Pancreas (tissue), 10 donors: ENCODE measurements at places on chromosomes 16 and 17. TPM values are rescaled to one million over a fixed set of nuclear protein-coding genes. Genes with fewer than 3 reads are reported as not detected.

GRCh38 chr17:15447928-15448579 lies 19.4 kb downstream of the CDRT4 start:
- DNase-seq = no peak

DNA sequence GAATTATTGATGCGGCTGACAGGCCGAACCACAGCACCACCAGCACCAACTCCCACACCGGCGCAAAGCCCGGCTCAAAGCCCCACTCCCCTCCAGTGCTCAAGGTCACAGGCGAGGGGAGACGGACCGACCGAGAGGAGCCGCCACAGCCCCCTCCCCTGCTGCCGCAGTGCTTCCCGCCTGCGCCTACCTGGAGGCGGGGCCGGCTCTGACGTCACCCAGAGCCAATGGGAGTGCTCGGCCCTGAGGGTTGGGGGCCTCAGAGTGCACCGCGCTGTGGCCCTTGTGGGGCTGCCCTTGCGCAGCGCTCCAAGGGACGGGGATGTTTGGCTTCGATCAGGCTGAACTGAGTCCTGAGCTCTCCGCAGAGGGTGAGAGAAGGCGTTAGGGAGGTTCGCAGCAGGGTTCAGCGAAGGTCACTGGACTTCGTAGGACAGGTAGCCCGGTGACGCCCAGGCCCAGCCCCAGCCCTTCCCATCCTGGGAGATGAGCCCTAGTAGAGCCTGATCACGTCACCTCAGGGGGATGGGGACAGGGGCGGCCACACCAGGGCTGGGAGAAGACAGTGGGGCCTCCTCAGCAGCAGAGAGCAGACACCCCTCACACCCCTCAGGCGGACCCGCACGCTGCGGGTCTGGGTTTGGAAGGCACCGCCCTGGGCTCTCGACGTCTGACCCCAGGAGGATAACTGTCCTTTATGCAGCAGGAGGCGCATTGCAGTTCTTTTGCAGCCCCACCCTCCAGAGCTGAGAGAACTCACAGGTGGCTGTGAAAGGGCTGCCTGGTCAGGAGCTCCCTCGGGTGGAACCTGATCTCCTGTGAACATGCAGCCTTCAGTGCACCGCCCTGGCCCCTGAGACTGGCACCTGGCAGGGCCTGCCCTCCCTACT lies 1.5 kb downstream of the NDRG4 start:
- DNase-seq = peak; percentile 80

The CHMP6 gene
- 10.0 TPM for total RNA-seq

DNA sequence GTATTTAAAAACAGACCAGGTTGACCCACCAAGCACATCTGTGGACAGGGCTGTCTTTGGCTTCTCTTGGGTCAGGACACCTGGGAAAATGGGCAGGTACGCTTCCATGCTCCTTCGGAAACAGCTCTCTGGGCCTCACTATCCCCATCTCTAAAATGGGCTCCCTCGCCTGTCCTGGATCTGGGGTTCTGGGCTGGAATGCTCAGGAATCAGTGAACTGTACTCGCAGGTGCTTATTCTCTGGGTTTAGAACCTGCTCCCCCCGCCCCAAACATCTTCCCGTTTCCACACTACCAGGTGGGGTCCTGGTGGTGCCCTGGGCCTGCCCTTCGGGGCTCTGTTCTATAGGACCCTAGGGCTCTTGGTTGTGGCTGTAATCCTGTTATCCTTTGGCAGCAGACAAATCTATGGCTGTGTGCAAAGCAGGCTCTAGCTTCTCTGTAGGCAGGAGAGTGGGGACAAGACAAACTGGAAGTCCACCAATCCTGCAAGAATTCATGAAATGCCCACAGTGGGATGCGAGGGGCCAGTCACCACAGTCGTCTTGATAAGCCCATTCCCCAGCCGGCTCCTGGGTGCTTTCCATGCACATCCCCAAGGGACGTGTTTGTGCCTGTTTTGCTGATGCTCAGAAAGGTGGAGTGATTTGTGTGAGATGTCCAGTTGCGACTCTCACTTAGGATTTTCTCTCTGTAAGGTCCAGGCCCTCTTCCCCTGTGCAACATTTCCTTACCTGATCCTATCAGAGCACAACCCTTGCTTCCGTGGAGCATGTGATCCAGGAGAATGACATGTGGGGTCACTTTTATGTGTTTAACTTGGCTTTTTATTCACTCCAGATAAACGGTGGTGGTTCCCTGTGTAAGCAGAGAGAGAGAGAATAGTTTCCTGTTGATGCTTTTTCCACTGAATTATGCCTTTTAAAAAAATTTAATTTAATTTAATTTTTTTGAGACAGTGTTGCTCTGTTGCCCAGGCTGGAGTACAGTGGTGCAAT lies 37.2 kb downstream of the HAPSTR1 start:
- DNase-seq = no peak

- no peak for DNase-seq
Observed at GRCh38 chr17:28394337-28395116, 11.5 kb downstream of the SLC46A1 start.

DNA sequence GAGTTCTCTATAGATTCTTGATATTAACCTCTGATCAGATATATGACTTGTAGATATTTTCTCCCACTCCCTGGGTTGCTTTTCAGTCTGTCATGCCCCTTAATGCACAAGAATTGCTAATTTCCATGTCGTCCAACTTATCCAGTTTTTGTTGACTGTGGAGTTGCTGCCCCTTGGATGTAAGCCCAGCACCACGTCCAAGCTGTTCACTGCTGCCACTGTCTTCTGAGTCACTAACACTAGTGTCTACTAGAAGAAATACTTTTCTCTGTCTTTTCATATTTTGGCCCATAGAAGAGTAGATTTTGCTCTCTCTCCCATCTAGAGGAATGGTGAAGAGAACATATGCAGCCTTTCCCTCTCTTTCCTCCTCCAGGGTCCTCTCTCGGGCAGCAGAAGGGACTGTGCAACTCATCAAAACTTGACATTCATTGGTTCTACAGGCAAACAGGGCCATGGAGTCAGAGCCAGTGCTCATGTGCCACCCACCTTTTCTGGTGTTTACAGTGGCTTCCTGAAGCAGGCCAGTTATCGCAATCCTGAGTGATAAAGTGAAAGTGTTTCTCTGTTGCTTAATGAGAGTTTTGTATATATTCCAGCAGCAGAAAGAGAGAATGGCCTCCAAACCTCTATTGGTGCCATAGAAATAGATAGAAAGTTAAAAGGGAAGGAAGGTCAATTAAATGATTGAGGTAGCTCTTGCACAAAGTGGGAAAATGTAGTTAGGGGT lies 22.6 kb upstream of the PMP22 start:
- DNase-seq = no peak

DNA sequence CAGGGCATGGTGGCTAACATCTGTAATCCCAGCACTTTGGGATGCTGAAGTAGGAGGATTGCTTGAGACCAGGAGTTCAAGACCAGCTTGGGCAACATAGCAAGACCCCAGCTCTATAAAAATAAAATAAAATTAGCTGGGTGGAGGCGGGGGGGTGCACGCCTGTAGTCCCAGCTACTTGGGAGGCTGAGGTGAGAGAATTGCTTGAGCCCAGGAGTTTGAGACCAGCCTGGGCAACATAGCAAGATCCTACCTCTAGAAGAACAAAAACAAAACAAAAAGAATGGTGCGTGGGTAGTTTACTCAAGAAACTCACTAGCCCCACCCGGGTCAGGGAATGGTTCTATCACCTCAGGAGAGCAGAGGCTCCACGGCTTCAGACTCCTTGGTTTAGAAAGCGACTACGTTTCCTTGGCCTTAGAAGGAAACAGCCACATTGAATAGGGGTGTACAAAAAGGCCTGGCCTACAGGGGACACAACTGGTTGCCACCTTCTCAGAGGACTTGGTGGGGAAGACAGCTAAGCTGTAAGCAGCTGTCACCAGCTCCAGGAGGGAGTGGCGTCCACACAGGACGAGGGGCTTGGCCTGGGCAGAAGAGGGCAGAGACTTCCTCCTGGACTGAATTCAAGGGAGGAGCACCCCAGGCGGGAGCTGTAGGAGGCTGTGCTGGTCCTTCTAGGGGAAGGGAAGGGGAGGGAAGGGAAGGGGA lies 716 bp downstream of the TK1 start:
- no peak for DNase-seq

DNA sequence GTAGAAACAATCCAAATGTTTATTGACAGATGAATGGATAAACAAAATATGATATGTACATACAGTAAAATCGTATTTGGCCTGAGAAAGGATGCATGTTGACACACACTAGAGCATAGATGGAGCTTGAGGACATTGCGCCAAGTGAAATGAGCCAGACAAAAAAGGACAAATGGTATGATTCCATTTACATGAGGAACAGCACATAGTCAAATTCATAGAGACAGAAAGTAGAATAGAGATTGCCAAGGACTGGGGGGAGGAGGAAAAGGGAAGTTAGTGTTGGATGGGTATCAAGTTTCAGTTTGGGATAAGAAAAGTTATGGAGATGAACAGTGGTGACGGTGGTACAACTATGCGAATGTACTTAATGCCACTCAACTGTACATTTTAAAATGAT lies 47.9 kb downstream of the COPRS start:
- DNase-seq = no peak

DNA sequence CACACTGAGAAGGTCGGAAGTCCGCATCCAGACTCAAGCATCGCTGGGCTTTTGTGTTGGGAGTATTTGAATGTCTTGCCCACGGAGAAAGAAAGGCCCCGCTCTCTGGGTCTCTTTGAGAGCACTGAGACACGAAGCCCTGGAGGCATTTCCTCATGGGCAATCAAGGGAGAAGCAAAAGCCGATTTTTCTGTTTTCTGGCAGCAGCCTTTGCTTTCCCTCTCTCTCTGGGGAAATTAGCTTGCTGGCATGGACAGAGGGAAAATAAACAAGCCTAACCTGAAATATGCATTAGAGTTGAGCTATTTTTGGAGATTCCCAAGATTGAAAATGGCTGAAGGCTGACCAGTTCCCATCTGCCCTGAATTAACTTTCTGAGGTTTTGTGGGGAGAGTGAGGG lies 238.7 kb downstream of the HAPSTR1 start:
- DNase-seq = no peak

GRCh38 chr17:70060415-70060814 lies 14.6 kb upstream of the KCNJ16 start:
- DNase-seq = no peak

DNA sequence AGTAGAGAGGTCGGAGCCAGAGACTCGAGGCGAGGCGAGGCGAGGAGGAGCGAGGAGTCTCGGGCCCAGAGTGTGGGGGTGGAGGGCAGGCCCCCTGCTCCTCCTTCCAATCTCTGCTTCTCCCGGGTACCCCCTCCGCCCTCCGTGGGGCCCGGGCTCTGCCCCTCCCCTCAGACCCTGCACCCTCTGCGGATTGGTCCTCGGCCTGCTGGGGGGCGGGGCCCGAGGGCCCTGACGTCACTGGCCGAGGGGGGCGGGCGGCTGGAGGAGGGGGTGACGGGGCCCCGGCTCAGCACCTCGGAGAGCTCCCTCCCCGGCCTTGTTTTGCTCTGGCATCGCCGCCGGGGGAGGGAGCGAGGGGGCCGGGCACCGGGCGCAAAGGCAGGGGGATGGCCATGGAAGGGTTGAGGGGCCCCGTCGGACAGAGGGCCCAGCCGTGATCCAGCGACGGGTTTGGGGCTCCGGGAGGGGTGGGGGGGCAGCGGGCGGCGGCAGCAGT lies at the start of gene RUNDC3A:
Gene RUNDC3A, plus strand, starts transcription at position 282 of the 499 bp plus-strand sequence. CDS start 232 bp downstream, outside the sequence.
- DNase-seq = peak; percentile 90

GRCh38 chr17:43349142-43349541 lies 49.7 kb upstream of the ARL4D start:
- no peak for DNase-seq

DNA sequence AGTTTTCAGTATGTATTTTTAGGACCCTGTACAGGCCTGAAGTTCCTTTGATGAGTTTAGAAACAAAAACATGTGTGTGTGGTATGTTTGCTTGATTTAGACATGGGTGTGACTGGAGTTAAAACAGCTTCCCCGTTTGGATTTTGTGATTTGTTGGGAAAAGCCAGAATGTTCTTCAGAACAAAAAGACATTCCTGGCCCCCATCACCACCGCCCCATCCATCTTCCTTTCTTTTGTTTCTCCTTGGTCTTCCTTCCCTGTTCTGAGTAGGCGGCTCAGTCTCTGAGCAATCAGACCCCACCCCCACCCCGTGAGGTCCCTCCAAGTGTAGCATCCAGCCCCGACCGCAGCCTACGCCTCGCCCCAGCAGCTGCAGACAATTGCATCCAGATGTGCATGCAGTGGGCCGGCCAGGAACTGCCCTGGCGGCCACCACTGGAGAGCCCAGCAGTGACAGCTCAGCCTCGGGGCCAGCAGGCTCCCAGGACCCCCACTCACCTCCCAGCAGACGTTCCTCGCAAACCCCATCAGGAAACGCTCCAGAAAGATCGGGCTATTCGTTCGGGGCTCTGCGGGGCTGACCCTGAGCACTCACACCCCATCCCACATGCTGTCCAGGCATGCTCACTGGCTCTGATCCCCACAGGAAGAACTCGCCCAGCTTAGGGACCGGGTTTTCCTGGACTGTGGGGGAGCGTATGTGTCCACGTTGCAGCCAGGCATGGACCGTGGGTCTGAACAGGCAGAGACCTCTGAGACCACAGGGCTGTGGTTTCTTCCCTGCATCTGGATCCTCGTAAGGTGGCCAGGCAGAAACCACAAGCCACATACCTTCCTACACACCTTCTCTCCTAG lies 99.8 kb upstream of the CDH5 start:
- no peak for DNase-seq

The SLC6A4 gene
- 0.78 TPM for total RNA-seq

DNA sequence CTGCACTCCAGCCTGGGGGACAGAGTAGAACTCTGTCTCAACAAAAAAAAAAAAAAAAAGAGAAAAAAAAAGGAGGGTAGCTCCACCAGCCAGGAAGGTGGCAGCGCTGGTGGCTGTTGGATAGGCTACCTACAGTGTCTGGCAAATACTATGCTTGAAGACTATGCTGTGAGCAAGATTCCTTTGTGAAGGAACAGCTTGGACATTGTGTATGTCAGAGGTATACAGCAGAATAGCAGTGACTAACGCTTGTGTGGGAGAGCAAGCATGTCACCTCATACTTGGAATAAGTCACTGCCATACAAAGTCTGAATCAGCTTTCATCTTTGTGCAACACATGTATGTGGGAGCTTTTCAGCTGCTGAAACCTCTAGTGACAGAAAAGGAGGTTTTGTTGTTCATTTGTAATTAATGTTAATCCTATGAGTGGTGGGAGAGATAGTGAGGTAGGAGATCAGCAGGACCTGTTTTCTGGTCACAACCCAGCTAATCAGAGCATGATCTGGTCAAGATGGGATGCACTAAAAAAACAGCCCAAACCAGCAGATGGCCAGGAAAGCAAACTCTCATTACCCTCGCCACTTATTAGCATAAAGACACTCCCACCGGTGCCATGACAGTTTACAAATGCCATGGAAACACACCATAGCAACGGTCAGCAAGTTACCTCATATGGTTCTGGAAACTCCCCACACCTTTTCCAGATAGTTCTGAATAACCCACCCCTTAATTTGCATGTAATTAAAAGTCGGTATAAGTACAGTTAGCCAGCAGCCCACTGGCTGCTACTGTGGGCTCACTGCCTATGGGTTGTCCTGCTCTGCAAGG lies 6.8 kb upstream of the ITGAD start:
- peak; percentile 59 for DNase-seq
